Effector CD4-positive, alpha-beta T cell (primary cell): ENCODE measurements at places on chromosomes 3 and 15.

DNA sequence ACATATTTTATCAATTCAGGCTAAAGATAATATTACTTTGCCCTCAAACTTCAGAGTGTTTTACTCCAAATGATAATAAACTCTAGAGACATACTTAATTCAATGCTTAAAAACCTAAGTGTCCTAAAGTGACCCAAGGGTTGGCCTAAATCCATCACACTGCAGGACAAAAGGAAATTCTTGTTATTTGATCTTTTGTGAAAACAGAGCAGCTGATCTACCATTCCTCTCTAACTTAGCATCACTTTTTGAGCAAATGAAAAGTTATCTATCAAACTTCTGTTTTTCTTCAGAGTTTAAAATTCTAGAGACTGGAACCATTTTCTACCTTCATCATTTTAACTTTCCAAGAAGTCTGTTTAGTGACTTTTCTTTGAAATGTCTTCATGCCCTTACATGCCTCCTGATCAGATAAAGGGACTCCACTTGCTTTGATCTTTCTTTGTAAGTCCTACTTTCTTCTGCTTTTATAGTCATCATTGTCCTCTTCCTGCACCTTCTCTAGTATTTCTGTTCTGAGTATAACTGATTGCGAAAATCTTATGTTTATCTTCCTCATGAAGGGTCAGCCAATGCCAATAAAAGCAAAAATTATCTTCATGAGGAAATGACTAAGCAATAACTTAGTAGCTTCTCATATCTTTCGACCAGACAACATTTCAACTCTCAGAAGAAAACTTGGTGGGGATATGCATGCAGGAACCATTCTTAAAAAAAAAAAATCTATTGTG, 378.7 kb upstream of the TGFBR2 start:
- DNase-seq: no peak

- DNase-seq: no peak
These were observed 28.5 kb upstream of the FBLN2 start for GRCh38 chr3:13520326-13520880.

DNA sequence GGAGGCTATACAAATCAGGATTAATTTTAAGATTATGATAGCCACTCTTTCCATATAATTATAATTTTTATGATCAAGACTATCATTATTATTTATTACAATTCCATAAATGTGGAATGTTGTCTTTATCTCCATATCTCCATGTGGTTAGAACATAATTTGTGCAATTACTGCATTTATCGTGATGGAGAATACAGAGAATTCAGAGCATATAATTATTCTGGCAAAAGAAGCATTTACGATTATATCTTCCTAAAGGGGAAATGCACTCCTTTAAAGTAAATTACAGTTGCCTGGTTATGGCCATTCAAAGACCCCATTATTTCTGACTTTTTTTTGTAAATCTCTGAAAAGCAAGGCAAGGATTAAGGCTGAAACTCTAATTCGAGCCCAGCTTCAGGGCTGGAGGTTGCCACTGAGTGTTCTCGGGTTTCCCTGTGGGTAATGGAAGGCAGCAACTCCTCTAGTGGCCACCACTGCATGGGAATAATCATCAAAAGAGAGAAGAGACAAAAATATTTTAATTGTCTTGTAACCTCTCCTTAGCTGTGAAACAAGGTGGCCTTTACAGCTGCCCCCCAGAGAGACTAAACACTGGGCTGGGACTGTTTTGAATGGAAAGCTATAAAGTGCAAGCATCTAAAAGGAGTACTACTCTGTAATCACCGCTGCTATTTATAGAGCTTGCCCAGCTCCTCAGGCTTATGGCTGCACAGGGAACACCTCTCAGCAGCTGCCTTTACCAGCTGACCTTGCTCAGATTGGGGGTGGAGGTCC, 59.8 kb upstream of the PRTG start:
- no peak for DNase-seq

DNA sequence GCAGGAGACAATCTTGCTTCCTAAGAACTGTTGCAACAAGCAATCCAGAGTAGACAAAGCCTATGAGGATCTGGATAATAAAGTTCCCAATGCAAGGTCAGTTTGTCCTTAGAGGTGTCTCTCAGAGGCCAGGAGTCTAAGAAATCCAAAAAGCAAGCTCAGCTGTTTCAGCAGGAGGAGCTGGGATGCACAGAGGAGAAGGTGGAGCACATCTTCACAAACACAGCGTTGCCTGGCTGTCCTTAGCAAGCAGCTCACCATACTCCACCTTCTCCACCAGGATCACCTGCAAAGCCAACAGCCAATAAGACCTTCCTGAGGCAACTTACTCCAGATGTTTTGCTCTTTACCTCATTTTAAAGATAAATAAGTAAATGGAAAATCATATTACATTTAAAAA, 365 bp downstream of the ZBED2 start:
- no peak for DNase-seq

DNA sequence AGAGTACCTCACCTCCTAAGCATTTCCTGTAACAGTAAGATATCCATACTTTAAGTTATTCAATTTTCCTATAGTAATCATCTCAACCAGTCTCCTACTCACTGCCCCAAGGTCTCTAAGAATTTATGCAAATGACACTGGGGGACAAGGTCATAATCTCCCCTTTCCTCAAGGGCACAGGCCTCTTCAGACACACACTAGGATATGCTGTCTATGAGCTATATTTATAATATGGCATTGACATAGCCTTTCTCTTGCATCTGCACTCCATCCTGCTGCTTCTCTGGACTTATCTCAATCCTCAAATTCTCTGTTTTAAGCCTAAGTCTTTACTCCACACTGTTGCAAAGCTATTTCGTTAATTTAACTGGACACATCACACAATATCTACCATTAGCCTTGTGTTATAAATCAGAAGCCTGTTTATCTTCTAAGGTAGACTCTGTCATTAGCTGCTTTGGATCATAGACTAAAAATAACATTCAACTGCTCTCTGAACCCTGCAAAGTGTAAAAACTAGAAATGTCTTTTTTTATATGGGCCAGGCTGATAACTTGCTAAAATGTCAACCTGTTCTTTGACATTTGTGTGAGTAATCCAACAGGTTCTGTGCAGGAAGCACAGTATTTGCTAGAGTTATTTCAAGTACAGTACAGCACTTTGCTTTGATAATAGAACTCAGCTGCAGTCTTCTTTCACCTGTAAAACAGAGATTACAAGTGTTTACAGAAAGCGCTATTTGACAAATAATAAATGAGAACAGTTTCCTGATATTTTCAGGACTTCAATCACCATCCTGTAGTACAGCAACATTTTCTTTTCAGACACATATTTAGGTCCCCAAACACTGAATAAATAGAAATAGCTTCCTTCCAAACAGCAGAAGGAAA, 17.8 kb upstream of the SEC62 start:
- DNase-seq: no peak

- no peak for DNase-seq
These were observed 2.7 kb downstream of the TTC21A start for GRCh38 chr3:39110041-39110639.

DNA sequence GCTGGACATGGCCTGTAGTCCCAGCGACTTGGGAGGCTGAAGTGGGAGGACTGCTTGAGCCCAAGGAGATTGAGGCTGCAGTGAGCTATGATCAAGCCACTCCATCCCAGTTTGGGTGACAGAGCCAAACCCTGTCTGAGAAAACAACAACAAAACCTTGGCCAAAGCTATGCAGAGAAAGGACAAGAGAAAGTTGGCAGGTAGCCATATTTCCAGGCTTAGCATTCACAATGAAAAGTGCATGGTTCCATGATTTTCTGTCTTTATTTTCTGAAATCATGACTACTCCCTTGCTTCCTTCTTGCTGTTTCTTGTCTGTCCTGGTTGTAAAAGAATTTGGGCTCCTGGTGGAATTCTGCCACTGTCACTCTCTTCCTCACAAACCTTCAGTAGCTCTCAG, 284.6 kb upstream of the C2CD4B start:
- DNase-seq: no peak

- no peak for DNase-seq
These were observed 376.3 kb downstream of the PDCD6IP start for GRCh38 chr3:34174740-34175139.

- DNase-seq: no peak
These were observed 331.1 kb downstream of the CHST2 start for GRCh38 chr3:143450632-143451031.

- no peak for DNase-seq
These were observed 120.0 kb downstream of the TMCO5A start for GRCh38 chr15:38054488-38054887.

DNA sequence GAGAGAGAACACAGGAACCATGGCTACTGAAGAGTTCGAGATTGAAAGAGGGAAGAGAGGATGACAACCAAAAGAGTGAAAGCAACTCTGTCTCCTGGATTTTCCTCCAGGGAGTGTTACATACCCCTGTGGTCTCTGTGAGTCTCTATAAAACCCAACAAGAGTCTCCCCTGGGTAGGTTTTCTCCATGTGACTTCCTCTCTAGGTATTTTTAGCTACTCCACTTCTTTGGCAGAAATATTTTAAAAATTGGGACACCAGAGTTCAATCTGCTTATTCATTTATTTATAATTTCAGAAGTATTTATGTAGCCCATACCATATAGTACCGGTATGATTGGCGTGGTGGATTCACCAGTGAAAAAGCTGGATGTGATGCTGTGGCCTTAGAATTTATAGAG, 671.7 kb upstream of the NR2F2 start:
- no peak for DNase-seq

GRCh38 chr3:195763076-195763830, 42.5 kb downstream of the MUC20 start:
- no peak for DNase-seq

GRCh38 chr3:24905266-24905665, 410.6 kb upstream of the THRB start:
- DNase-seq: no peak

GRCh38 chr15:48946074-48946839, 17.5 kb downstream of the SHC4 start:
- no peak for DNase-seq

DNA sequence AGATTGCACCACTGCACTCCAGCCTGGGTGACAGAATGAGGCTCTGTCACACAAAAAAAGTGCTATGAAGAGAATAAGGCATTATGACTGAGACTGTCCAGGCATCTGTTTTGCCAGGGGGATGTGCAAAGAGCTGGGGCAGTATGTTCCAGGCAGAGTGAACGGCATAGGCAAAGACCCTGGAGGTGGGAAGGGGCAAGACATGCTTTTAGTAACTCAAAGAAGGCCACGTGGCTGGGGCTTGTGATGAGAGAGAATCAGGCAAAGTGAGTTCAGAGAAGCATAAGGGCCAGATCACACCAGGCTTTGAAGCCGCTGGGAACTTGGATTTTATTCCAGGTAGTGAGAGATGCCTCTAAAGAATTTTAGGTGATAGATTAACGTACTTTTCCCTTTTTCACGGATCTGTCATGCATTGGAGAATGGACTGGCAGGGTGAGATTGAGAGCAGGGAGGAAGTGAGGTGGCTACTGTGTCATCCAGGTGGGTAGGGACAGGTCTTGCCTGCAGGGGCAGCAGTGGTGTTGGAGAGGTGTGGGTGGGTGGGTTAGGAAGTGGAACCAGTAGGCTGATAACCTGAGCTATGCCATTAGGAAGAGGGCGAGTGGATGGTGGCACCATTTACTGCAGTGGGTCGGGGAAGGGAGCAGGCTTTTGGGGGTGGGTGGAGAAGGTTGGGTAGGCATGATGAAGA, 31.7 kb downstream of the ATP2B2 start:
- DNase-seq: no peak

DNA sequence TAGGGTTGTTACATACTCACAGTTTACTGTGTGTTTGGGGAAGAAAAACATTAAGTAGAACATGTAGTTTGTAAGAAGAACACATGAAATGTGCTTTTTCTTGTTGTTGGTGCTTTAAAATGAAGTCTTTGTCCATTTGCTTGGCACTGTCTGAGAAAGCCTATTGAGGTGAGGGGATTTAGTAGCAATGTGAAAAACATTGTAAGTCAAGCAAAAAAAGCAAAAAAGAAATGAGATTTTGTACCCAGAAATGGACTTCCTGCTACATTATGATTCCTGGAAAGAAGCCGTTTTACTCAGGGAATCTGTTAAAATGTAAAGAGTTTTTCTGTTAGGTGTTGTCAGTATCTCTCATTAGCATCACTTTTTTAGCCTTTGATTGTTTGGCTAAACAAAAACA, 59.9 kb downstream of the KAT2B start:
- DNase-seq: no peak

DNA sequence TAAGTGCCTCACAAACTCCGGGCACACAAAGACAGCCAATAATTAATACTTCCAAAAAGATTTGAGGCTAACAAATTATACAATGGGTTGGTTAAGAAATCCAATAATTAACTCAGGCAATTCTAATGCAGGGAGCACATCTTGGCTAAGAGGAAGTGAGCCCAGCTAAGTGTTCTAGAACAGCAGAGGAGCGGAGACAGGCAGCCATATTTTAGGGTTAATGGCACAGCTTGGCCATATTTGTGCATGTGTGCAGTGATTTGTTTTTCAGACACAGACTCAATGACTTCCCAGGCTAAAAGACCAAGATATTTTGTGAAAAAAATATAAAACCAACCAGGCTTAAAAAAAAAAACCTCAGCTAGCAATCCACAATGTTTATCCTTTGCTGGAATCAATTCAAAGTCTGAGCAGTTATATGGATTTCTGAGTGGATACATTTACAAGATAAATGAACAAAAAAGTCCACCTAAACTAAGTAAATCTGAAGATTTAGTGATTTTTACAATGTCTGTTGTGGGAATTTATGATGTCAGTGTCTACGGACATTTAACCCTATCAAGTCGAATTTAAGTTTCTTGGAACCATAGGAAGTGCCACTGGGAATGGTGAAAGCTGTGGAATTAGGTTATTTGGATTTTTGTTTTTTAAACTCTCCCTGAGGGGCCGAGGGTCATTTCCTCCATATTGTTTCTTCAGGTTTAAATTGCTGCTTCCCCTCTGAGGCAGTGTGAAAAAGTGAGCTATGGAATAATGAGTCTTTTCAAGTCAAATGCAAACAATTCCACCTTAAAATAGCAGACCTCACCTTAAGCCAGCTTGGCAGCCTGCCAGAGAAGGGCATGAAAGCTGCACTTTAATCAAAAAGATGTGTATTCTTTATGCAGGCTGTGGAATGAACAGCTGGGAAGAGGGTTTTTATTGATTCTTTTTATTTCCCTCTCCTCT, 413.7 kb upstream of the TBL1XR1 start:
- DNase-seq: no peak

DNA sequence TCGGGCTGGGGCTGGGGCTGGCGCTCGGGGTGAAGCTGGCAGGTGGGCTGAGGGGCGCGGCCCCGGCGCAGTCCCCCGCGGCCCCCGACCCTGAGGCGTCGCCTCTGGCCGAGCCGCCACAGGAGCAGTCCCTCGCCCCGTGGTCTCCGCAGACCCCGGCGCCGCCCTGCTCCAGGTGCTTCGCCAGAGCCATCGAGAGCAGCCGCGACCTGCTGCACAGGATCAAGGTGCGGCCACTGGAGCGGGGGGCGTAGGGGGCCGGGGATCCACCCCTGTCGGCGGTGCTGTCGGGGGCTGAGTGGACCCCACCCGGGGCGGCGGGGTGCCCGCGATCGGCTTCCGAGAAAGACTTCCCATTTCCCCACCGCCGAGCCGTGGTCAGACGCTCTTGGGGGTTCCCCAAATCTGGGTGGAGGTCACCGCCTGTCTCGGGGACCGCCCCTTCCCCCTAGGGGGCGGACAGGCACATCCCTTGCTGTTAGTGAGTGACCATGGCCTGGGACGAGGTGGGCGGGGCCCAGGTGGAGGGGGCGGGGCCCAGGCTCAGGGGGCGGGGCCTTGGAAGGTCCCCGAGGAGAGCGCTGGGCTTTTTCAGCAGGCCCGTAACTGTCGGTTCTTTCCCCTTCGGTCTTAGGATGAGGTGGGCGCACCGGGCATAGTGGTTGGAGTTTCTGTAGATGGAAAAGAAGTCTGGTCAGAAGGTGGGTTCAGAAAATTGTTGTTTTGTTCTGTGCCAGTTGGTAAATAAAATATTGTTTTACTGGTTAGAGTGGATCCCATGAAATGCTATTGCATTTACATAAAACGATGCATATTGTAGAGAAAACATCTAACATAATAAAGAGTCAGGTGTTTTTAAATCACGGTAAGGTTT, 578 bp downstream of the LACTB start:
- peak; percentile 59 for DNase-seq
